ENCODE measurements at places on chromosomes 11 and 22. TPM values are rescaled to one million over a fixed set of nuclear protein-coding genes. Genes with fewer than 3 reads are reported as not detected.

DNA sequence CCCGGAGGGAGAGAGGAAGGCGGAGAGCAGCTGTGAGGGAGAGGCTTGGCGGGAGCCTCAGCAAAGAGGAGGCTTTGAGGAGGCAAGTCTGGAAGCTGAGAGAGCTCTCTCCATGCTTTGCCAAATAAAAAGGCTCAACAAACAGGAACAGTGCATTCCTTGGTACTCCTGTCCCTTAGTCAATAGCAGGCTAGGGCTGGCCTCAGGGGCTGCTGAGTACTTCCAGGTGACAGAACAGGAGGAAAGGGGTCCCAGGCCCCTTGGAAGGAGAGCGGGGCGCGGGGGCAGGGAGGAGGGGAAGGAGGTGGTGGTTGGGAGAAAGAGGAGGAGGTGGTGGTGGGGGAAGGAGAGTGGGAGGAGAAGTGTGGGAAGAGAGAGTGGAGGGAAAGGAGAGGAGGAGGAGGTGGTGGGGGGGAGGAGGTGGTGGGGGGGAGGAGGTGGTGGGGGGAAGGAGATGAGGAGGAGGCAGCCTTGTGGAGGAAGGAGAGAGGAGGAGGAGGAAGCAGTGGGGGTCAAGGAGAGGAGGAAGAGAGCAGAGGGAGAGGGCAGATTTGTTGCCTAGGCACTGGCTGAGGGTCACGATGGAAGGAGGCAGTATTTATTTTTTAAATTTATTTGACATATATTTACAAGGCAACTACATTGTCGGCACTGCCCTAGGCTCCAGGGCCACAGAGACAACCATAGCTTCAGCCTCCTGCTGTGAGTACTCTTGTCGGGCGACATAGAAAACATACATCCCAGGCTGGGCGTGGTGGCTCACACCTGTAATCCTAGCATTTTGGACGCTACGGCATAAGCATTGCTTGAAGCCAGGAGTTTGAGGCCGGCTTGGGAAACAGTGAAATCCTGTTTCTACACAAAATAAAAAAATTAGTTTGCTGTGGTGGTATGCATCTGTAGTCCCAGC, 74.2 kb upstream of the ZBED5 start:
- H3K27me3 ChIP-seq, result no peaks in the 10 kb centered on the region
- peak; percentile 68 for DNase-seq
- no peaks in the 10 kb centered on the region for H3K4me1 ChIP-seq
- H3K36me3 ChIP-seq, result no peaks in the 10 kb centered on the region

DNA sequence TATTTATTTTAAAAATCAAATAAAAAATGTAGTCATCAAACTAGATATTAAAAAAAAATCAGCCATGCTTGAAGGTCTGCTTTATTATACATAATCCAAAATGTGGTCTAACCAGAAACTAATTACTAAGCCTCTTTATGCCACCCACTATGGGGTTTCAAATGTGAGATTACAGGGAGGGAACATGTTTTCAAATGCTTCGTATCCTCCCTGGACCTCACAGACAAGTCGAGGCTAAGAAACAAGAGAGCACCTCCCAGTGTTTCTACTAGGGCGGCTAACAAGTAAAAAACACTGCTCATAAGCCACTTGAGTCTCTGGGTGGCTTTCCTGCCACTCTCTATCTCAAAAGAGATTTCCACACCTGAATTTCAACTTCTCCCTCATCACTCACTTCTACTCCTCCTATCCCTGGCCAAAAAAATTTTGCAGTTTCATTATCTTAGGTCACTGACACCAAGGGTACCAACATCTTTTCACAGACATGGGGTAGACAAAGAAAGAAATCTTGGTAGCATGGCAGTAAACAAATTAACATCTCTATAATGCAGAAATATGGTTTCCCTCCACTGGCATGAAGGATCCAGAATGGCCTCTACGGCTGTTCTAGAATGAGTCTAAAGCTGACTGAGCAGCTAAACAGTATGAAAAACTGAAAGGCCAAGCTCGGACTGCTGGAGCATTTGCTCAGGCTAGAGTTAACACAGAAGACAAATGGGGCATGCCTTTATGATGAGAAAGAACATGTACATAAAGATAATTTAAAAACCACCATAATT, 50.9 kb downstream of the PITPNB start:
- H3K4me1 ChIP-seq, result no peaks in the 10 kb centered on the region
- no peak for DNase-seq
- H3K27me3 ChIP-seq, result no peaks in the 10 kb centered on the region
- no peak overlapping the region for H3K4me3 ChIP-seq
- peak overlapping the region; percentile 73 for H3K27ac ChIP-seq

DNA sequence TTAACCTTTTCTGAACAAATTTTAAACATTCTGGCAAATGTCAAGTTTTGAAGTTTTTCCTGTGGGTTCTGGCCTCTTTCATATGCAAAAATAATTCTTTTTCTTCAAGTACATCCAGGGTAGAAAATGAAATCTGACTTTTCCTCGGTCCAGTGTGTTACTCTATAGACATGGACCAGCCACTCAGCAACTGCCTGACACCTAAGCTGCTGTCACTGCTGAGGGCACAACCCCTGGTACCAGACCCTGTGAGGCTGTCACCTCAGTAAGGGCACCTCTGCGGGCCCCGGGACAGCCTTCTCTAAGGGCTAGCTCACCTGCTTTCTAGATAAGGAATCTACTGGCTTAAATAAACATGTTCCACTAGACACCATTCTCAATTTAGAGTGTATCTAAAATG, 33.8 kb downstream of the PPIL2 start:
- no peak overlapping the region for H3K4me3 ChIP-seq
- no peaks in the 10 kb centered on the region for H3K36me3 ChIP-seq
- DNase-seq, result no peak
- H3K4me1 ChIP-seq, result peaks cover 8% of the 10 kb centered on the region
- H3K27me3 ChIP-seq, result no peaks in the 10 kb centered on the region

DNA sequence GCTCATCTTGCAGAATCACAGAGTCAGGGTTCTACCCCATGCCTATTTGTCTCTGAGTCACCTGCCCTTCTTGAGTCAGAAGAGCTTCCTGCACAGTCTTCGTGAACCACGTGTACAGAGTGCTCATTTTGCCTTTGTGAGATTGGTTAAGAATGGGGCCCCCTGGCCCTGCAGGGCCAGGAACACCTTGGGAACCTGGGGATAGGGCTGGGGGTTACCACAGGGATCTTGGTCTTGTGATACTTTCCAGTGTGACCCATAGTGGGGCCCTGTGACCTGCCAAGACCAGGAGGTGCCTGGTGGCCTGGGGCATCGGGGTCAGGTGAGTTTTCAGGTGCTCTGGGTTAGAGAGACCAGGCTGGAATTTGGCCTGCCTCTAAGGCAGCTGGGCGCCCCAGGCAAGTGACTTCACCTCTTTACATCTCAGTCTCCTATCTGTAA, 9.4 kb downstream of the TMPRSS13 start:
- peak; percentile 8 for DNase-seq
- H3K36me3 ChIP-seq, result no peaks in the 10 kb centered on the region
- H3K4me3 ChIP-seq, result no peak overlapping the region
- no peak overlapping the region for H3K27ac ChIP-seq
- no peaks in the 10 kb centered on the region for H3K27me3 ChIP-seq

- no peak overlapping the region for H3K4me3 ChIP-seq
- no peaks in the 10 kb centered on the region for H3K27me3 ChIP-seq
- no peaks in the 10 kb centered on the region for H3K4me1 ChIP-seq
- no peaks in the 10 kb centered on the region for H3K36me3 ChIP-seq
These were observed 26.7 kb downstream of the SERGEF start for GRCh38 chr11:17986007-17986710.

DNA sequence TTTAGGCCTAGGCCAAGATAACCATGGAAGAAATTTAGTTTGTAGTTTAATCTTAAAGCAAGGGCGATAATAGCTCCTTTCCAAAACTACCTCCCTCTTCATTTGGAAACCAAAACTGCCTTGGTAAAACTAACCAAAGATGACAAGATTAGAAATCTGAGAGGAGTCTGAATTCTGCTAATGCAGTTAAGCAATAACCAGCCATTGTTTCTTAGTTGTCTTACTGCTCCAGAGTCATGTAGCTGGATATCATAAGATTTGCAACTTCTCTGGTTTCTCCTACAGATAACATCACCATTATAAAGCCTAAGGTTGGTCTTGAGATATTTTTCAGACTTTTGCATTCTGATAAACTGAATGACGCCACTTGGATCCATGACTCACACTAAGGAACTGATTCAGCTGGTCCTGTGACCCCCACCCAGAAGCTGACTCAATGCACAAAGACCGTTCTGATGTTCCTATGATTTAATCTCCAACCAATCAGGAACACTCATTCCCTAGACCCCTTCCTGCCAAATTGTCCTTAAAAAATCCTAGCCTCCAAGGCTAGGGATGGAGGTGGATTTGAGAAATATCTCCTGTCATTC, 200.8 kb downstream of the LUZP2 start:
- no peak overlapping the region for H3K27ac ChIP-seq
- H3K27me3 ChIP-seq, result no peaks in the 10 kb centered on the region
- DNase-seq, result no peak
- H3K36me3 ChIP-seq, result no peaks in the 10 kb centered on the region

GRCh38 chr22:17366329-17366728, 2.9 kb upstream of the CECR2 start:
- H3K4me1 ChIP-seq, result no peaks in the 10 kb centered on the region
- DNase-seq, result no peak
- H3K27me3 ChIP-seq, result no peaks in the 10 kb centered on the region

GRCh38 chr11:72984453-72985077, 157.6 kb downstream of the FCHSD2 start:
- H3K4me1 ChIP-seq, result no peaks in the 10 kb centered on the region
- no peak overlapping the region for H3K27ac ChIP-seq
- H3K36me3 ChIP-seq, result no peaks in the 10 kb centered on the region
- H3K4me3 ChIP-seq, result no peak overlapping the region
- H3K27me3 ChIP-seq, result no peaks in the 10 kb centered on the region

DNA sequence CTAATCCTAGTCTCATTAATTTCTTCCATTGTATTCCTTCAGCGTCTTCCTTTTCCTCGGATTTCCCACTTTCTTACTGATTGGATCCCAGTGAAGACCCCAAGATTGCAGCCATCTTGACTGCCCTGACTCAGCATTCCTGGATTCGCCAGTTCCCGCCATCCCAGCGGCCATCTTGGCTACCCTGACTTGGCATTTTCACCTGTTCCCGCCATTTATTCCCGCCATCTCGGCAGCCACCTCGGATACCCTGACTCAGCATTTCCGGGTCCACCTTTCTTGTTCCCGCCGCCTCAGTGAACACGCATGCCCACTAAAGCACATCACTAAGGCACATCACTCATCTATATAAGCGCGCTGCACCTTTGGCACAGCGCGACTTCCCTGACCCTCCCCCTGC, 13.8 kb upstream of the OR56A3 start:
- H3K27me3 ChIP-seq, result no peaks in the 10 kb centered on the region
- H3K36me3 ChIP-seq, result no peaks in the 10 kb centered on the region
- DNase-seq, result no peak
- no peak overlapping the region for H3K4me3 ChIP-seq

MRPL49 gene
- total RNA-seq, result 50.5 TPM

ATP5MG gene
- 274 TPM for total RNA-seq

PHLDA2 gene
- 5.2 TPM for total RNA-seq

PCSK7 gene
- 37.4 TPM for total RNA-seq

LRRC74B gene
- not detected for total RNA-seq

RFPL3 gene
- total RNA-seq, result not detected

Measured in uterus (tissue), 4 donors.